ENCODE measurements at places on chromosomes 5 and 9.

DNA sequence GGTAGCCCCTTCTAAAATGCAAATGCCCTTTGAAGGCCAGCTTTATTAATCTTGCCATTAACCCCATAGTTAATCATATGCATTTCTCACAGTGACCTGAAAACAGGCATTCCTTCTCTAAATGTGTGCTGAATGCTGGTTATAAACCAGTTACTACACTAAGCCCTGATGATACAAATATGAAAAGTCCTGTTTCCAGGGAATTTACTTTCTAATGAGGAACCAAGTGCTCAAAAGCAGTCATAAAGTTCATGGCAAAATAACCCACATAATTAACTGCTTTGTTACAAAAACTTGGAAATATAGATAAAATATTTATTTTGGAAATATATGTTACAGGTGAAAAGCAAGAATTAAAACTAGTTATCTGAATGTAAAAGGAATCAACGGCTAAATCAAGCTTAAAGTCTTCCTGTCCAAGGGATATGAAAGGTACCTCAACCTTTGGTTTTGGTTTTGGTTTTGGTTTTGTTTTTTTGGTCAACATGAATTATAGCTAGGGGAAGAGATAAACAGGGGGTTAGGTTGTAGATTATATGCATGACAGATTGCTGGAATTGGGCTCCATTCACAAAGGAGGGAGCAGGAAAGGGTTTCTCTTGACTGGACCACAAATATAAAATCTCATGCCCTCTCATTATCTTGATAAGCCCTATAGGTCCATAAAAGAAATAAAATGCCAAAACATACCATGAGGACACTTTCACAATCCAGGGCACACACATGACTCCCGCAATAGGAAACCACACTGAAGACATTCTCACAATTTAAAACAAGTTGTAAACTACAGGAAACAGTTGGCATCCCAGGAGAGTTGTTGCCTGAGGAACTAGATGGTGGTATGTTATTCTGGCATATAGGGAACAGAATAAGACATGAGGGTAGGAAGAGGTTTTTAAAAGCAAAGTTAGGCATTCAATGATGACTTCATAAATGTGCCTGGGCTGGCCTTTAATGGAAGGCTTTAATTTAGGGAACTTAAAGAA, 46.7 kb upstream of the MACIR start:
- DNase-seq = no peak

DNA sequence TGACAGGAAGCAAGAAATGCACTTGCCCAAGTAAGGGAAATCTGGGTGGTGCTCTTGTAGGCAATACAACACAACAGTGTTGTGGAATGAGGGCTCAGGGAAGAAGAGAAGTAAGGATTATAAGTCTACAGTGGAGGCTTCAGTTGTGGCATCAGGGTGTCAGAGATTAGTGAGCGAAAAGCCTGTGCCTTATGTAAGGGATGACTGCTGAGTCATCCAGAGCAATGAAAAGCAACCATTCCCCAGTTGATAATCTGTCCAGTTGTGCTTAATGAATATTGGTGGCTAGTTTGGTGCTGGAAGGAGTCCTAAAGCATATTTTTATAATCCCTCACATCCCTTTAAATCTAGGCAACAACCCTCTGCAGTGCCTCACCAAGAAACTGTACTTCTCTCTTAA, 42.0 kb downstream of the FBXO38 start:
- DNase-seq = no peak

DNA sequence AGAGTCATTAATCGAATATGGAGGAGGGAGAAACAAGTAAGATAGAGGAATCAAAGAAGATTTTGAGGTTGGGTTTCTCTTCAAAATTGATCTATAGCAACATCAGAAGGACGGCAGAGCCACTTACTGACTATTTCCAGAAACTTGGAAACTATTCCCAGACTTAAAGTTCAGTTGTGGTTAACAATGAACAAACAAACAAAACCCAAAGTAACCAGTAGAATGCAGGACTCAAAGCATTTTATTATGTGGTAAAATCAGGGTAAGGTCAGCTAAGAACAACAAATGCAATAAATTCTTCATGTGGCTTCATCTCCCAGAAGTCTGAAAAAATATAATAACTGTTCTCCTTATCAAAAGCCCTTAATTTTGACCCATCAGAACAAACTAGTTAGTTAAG, 54.9 kb upstream of the OSMR start:
- no peak for DNase-seq

GRCh38 chr9:4666042-4666699, at the start of gene SPATA6L:
SPATA6L (minus strand) TSS chr9:4666480; CDS start chr9:4666250, 230 bp downstream.
- DNase-seq = no peak

DNA sequence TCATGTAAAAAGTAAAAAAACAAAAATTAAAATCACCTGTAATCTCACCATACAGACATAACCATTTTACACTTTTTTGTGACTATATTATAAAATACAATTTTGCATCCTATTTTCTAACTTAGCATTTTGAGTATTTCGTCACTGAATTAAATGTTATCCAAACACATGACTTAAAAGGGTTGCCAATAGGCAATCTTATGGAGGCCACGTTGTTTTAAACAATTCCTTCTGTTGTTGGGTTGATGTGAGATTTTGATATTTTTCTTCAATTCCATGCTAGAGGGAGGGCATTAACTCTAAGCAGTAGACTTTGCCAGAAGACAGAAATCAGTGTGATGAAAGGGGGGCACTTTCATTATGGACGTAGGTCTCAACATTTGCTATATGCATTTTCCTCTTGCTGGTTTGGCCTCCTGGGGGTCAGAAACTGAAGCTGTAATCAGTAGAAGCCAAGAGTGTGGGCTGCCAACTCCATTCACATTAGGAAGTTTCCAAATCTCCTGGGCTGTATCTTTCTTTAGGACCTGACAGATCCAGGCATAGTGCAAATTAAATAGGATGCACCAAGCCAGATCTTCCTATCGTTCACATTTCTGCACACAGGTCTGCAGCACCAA, 614.2 kb upstream of the CLINT1 start:
- no peak for DNase-seq

DNA sequence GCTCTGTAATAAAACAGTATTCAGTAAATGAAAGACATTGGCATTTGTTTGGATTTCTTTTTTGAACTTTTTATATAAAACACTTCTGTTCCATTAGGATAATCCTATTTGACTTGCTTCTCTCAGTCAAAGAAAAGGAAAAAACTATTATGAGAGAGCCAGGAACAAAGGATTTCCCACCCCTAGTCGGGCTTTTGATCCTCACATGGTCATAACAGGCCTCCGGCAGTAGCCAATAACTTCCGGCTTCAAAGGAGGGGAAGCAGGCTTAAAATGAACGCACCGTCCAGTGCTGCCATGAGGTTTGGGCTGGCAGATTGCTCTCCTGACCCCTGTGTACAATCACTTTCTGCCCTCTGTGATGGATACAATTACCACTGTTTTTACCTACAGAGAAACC, 209.3 kb downstream of the ZNF608 start:
- DNase-seq = no peak

- no peak for DNase-seq
These were observed 3.0 kb downstream of the ACTL7A start for GRCh38 chr9:108865037-108865436.

DNA sequence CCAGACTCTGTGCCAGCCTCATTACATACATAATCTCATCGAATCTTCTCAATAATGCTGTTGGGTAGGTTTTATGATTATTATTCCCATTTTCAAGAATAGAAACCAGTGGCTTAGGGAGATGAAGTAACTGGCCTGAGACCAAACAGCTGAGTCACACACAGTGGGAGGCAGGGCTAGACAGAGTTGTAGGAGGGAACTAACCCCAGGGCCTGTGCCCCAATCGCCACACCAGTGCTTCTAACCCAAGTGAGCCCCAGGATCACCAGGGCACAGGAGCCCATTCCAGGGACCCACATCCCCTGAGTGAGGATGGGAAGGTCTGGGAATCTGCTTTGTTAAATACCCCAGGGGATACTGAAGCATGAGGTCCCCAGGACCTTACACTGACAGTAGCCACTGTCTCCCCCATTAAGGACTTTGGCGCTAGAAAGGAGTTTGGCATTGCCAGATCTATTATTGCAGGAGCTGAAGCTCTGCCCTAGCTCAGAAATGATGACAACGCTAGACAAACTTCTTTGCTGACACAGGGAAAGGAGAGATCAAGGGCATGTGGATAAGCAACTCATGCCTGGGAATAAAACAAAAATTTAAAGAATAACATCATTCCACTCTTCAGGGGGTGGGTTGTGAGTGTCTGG, 63.8 kb upstream of the PPARGC1B start:
- DNase-seq = no peak

GRCh38 chr9:89891221-89891590, 286.4 kb downstream of the GADD45G start:
- DNase-seq = no peak

DNA sequence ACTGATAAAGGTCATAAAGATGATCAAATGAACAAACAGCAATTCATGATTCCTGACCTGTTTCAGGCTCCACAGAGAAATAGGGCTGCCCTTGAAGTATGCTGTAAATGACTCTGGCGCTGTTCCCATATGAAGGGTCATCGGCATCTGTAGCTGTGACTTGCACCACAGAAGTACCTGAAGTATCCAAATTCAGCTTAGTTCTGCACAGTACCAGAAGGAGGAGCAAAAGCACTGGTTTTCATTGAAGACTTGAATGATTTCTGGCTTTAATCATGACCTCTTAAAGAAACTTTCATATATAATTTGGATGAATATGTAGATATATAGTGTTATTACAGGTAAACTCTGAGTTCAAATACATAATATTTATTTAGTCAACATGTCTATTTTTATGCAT, 109.1 kb downstream of the CDH10 start:
- DNase-seq = no peak

GRCh38 chr9:98983295-98984268, 39.9 kb downstream of the COL15A1 start:
- no peak for DNase-seq

DNA sequence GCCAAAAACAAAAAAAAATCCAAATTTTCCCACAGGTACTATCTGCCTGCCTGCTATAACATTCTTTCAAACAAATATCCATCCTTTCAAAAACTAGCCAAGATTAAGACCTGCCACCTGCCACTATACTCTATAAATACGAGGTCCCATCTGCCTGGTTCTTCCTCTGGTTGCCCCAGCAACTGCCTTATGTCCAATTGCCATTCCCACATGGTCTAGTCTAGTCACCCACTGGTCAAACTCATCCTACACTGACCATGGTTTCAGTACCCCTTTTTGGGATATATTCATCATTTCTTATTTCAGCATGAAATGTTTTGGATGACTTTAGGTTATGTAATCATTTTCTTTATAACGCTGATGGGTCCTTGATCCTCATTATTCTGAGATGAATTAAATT, 95.1 kb upstream of the CCNG1 start:
- DNase-seq = no peak

- DNase-seq = no peak
These were observed 10.2 kb downstream of the OR13J1 start for GRCh38 chr9:35859990-35860339.

GRCh38 chr9:121371495-121372061, 1.5 kb upstream of the STOM start:
- DNase-seq = no peak
